ENCODE measurements at places on chromosomes 5 and 9.

DNA sequence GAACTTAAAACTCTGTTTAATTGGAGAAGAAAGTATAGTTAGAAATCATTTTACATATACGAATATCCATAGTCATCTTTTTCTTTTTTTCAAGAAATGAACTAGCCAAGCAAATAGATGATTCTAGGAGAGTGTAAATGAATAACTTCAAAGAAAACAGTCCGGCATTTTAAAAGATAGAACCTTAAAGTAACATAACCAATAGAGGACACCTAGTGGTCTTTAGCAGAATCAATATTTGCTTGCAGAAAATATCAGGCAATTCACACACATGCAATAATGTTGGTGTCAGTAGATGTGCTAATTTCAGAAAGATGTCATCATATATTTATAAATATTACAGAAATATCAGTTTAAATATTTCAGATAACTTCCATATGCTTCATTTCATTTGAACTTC lies 57.1 kb downstream of the HCN1 start:
- DNase-seq = no peak

GRCh38 chr9:87292449-87293191 lies 205.0 kb upstream of the DAPK1 start:
- DNase-seq = no peak

DNA sequence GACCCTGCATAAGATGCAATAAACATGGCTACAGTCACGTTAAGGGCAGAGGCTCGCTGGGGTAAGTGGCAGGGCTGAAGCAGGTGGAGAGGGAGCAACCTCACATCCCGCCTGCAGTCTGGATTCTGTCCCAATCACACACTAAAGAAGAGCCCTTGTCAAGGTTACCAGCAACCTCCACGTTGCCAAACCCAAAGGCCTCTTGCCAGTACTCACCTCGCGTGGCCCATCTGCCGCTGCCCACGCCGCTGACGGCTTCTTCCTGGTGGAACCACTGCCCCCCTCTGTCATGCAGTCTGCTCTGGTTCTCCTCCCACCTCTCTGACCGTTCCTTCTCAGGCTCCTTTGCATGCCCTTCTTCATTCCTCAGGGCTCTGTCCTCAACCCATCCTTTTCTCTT lies 8.8 kb downstream of the AQP7 start:
- DNase-seq = no peak

GRCh38 chr9:6348766-6349165 lies 20.6 kb downstream of the TPD52L3 start:
- no peak for DNase-seq

- no peak for DNase-seq
Observed at GRCh38 chr9:90860382-90860781, 58.8 kb downstream of the SYK start.

- DNase-seq = no peak
Observed at GRCh38 chr5:2910401-2911175, 159.1 kb upstream of the IRX2 start.

DNA sequence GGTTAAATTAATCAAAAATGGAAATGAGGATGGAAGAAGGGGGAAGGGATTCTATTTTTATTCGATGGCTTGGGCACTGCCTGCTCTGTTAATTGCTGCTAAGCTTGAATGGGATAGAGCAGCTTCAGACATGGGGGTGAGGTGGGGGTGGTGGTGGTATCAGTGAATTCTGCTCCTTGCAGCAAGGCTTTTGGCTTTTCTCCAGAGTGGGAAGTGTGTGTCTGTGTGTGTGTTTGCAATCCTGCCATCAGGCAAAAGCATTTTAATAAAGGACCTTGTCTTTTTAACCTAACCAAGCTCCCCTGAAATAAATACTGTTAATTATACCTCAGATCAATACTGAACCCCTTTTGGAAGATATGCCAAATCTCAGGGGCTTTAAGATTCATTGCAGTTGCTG lies 110.9 kb upstream of the GPR151 start:
- no peak for DNase-seq

GRCh38 chr9:30796764-30797163 lies 1587.7 kb upstream of the ACO1 start:
- DNase-seq = no peak

- no peak for DNase-seq
Observed at GRCh38 chr5:153797484-153797883, 241.2 kb downstream of the FAM114A2 start.

- no peak for DNase-seq
Observed at GRCh38 chr5:143986516-143987212, 174.7 kb downstream of the HMHB1 start.

DNA sequence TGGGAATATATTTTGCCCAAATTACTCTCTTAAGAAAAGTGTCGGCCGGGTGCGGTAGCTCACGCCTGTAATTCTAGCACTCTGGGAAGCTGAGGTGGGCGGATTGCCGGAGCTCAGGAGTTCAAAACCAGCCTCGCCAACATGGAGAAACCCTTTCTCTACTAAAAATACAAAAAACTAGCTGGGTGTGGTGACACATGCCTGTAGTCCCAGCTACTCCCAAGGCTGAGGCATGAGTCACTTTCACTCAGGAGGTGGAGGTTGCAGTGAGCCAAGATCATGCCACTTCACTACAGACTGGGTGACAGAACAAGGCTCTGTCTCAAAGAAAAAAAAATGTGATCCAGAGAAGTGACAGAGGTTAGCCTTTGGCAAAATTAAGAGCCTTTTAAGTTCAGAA lies 26.4 kb upstream of the TMEM171 start:
- DNase-seq = no peak

DNA sequence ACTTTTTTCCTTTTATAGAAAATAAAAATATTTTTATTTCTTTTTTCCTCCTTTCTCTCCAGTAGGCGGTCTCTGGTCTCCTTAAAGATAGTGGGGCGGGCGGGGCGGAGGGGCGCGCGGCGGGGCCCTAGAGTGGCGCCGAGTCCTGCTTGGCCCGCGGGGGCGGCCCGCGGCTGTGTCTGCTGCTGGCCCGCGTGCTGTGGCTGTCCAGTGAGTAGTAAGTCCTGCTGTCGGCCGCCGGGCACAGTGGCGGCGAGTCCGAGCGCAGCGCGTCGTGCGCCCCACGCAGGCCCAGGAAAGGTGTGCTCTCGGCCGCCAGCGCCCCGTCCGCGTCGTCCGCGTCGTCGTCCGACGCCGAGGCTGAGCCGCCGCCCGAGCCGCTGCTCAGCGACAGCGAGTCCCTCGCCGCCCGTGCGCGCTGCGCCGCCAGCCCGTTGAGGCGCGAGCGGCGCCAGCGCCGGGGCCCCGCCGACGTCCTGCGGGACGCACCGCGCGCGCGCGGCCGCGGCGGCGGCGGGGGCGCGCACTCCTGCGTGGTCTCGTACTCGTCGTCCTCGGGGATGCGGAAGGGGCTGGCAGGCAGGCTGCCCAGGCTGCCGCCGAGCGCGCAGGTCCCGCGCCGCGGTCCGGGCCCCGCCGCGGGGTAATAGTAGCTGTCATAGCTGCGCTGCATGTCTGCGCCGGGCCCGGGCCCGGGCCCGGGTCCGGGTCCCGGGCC lies 52.3 kb downstream of the PSD2 start:
- peak; percentile 35 for DNase-seq
